ENCODE measurements at places on chromosomes 3 and 15.

- no peak for DNase-seq
Observed at GRCh38 chr3:105345156-105345555, 21.6 kb upstream of the ALCAM start.

- DNase-seq: no peak
Observed at GRCh38 chr3:25035526-25035925, 392.5 kb upstream of the RARB start.

GRCh38 chr3:61409638-61410037 lies 151.7 kb upstream of the PTPRG start:
- DNase-seq: no peak

GRCh38 chr3:150699068-150699639 lies 4.6 kb downstream of the ERICH6 start:
- DNase-seq: no peak

GRCh38 chr3:117366574-117366973 lies 657.0 kb downstream of the TUSC7 start:
- no peak for DNase-seq

- DNase-seq: no peak
Observed at GRCh38 chr3:22371607-22372291, 620.7 kb upstream of the ZNF385D start.

DNA sequence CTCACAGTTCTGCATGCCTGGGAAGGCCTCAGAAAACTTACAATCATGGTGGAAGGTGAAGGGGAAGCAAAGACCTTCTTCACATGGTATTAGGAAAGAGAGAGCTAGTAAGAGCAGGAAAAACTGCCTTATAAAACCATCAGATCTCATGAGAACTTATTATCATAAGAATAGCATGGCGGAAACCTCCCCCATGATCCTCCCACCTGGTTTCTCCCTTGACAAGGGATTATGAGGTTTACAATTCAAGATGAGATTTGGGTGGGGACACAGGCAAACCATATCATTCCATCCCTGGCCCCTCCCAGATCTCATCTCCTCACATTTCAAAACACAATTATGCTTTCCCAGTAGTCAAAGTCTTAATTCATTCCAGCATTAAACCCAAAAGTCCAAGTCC lies 34.6 kb upstream of the TMEM45A start:
- DNase-seq: no peak

DNA sequence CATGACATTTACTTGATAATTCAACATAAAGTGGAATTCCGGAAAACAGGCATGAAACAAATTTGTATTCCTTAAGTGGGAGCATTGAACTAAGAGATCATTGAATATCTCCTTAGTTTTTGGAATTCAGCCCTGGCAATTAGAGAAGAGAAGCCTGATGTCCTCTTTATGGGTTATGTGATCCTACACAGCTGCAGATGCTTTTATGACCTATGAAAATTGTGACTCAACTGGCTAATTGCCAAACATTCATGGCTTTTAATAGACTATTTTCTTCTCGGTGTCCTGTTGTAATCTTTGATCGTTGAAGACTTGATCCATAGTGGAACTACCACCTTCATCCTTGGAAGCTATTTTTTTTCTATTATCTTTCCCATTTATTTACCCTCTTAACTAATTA lies 46.1 kb downstream of the AGBL1 start:
- no peak for DNase-seq

- DNase-seq: no peak
Observed at GRCh38 chr3:160052385-160053047, 63.9 kb downstream of the IL12A start.

- DNase-seq: peak; percentile 28
Observed at GRCh38 chr15:70559265-70560239, 203.8 kb downstream of the UACA start.

DNA sequence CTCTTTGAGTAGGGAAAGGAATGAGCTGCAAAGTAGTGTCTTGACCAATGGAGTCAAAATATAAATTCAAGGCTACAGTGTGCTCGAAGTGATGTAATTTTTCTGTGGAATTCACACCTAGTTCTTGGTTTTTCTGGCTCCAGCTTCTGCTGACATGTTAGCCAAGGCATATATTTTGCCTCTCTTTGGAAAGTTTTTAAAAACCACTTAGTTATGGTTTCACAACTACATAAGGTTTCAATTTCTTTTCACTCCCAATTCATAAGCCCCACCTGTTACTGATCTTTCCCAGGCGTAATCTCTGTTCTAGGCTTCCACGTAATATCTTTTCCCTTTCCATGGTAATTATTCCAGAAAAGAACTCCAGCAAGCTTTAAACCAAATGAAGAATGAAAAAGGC lies 46.9 kb downstream of the GADL1 start:
- DNase-seq: no peak

- DNase-seq: no peak
Observed at GRCh38 chr3:55782807-55783206, 295.7 kb upstream of the WNT5A start.

DNA sequence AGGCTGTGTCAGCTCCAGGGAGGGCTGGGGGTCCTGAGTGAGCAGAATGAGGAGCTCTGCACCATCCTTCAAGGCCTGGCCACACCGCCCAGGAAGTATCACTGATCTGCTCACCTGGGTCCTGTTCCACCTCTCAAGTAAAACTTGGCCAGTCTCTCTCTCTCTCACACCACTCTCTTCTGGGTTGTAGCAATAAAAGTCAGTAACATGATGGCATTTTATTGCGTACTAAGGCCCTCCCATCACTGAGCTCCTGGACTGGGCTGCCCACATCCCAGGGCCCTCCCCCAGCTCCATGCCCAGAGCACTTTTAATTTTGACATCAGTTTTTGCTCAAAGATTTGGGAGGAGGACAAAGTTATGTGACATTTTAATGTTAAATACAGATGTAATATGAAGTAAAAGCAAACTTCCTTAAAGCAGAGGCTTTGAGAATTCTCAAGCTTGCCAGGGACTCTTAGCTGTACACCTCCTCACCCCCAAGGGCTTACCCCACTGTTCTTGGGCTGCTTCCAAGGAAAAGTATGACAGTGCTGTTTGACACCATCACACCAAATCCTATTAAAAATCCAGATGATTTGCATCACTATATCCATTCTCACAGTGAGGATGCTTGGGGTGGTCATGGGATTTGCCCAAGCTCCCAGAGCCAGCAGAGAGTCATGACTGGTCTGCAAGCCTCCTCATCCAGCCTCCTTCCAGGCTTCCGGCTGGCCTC lies 105.1 kb upstream of the SLCO2A1 start:
- no peak for DNase-seq

DNA sequence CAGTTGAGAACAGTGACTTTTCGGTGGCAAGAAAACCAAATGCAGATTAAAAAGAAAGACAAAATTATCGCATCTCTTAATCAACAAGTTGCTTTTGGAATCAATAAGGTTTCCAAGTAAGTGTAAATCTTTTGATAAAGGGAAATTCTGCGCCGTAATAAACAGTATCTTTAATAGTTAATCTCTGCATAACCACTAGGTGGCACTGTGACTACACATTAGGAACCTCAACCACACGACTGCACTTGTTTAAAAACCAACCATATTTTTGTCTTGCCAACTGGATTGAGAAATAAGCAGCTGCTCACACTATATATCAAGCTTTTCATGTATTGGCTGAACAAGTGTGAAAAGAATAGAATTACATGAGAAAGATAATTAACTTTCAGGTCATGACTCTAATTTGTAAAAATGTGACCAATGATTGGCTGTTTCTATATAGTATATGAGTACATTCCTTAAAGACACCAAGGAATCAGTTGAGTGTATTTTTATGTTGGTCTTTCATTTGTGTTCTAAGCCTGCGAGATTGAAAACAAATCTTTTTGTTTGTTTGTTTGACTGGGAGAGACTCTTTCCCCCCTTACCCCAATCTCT lies 72.7 kb downstream of the DZIP3 start:
- DNase-seq: peak; percentile 3

DNA sequence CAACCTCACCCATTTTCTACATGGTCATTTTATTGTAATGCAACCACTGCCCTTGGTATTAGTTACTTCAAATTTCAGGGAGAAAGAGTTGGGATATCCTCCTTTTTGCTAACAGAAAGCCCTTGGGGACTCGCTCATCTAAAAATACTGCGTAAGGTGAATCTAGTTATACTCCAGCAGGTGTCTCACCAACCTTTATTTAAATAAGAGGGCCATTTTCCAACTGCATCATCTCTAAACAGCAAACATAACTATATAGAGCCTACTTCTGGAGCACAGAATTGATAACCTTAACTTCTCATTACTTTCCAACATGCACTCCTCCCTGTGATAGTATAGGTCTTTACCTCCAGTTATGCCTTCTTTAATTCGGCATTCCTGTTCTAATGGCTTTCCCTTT lies 77.5 kb downstream of the TBL1XR1 start:
- no peak for DNase-seq

DNA sequence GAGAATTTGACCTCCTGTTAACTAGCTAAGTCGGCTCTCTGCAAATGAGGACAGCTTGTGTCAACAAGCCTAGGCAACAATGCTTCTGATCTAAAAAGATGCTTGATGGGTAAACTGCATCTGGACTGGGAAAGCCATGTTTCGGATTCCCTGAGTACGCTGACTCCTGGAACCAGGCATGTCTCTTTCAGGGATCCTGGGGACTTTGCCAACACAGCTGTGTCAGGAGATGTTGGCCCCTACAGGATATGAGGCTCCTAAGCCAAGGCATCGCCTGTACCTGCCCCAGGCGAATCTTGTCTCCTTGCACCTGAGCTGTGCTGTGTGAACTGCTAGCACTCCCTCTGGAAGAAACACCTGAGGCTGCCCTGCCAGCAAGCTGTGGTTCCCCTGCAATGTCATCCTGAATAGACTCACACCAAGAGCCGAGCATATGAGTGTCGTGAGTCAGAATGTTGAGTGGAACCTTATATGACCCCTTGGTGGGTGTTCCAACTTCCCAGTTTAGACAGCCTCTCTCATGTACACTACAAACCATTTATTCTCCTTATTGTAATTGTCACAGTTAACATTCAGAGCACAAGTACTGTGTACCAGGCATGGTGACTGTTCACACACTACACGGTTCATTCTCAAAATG lies 17.0 kb downstream of the EOGT start:
- DNase-seq: no peak

- no peak for DNase-seq
Observed at GRCh38 chr3:59621037-59621436, 571.2 kb upstream of the CFAP20DC start.
